CD4-positive, alpha-beta memory T cell (primary cell): ENCODE measurements at places on chromosomes 13 and 19. TPM values are rescaled to one million over a fixed set of nuclear protein-coding genes. Genes with fewer than 3 reads are reported as not detected.
A peak's percentile ranks its signal among the peaks of the same experiment; 100 is the strongest.

SIAH3 gene
- 1.5 TPM for total RNA-seq

DNA sequence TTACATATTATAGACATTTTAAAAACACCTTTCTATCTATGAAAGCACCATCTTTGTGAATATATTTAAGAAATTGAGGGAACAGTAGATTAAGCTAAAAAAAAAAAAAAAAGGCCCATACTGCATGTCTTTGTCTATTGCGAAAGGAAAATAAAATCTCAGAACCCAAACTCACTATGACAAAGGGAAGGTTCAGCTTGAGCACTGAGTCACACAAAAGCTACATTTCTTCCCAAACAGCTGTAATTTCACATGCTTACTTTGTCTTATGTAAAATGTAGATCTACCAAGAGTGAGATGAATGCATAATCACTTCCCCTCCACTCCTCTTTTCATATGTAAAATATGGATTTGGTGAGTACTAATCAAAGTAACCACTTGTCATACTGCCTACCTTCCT lies 640.1 kb upstream of the KLF12 start:
- no peak for DNase-seq

ZNF737 gene
- total RNA-seq, result 41.3 TPM

- DNase-seq, result peak; percentile 65
Observed at GRCh38 chr19:19642506-19643157, 825 bp downstream of the GMIP start.

DNA sequence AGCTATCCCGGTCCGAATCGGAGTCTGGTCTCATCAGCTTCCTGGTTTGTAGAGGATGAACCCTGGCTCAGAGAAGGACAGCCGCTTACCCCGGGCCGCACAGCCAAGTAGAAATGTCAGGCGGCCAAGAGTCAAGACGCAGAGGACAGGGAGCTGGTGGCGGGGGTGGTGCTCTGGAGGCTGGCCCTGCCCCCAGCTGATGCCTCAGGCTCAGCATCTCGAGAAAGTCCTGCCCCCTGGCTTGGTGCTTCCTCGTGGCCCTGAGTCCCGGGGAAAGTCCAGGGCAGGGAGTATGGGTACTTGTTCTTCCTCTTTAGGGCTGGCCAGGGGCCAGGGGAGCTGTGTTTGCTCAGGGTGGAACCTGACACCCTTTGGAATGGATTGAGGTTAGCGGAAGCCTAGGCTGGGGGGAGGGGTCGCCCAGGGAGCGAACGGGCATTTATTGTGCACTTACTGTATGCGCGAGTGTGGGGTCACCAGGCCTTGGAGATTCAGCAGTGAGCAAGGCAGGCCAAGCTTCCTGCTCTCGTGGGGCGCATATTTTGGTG lies 2.2 kb downstream of the TJP3 start:
- no peak for DNase-seq

BEST2 gene
- total RNA-seq, result not detected

- no peak for DNase-seq
Observed at GRCh38 chr13:97627566-97627965, 193.6 kb downstream of the RAP2A start.

DNA sequence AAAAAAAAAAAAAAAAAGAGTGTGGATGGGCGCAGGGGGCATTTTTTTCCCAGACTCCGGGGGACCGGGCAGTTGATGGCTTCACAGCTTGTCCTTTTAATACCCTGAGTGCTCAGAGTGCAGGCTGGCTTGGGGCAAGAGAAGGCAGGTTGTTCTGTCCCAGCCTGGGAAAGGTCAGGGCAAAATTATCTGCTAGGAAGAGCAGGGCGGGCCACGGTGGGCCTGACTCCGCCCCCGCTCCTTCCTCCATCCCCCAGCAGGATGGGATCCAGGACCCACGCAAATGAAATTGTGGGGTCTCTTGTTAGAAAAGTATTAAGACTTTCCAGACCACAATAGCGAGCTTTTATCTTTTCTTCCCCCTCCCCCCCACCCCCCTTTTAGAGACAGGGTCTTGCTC lies 70.7 kb downstream of the PTPRS start:
- DNase-seq, result no peak
